Stimulated activated CD4-positive, alpha-beta T cell treated with anti-CD3 and anti-CD28 coated beads, Interleukin-1b, Interleukin-23, amount 100 ng/mL, for 24 hours (primary cell): ENCODE measurements at places on chromosomes 5 and 9.
A peak's percentile ranks its signal among the peaks of the same experiment; 100 is the strongest.

DNA sequence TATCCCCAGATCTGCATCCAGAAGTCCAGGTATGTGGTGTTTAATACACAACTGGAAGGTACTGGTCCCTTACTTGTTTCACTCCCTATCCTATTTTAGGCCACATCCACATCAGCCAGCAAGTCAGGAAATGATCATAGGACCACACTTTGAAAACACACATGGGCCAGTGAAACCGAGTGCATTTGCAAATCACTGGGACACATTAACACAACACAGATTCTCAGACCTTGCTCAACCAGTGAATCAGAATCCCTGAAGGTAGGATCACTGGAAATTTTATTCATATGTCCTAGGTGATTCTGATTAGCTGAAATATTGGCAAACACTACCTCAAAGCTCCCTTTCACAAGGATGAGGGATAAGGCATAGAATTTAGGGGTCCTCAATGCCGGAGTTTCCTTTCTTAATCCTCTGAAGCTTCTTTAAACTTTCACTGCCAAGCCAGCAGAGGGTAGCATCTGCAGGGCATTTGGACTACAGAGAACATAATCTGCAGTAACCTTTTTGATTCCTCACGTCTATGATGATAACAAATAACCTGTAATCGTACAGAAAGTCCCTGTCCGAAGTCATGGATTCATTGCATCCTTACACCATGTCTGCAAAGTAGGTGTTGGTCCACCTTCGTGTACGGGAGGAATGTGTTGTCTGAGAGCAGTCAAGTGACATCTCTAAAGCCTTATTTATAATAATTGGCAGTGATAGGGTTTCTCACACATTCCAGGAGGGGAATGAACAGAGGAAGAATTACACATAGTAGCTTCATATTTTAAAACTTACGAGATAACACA is 11.0 kb upstream of the ABLIM3 start:
- DNase-seq = no peak

DNA sequence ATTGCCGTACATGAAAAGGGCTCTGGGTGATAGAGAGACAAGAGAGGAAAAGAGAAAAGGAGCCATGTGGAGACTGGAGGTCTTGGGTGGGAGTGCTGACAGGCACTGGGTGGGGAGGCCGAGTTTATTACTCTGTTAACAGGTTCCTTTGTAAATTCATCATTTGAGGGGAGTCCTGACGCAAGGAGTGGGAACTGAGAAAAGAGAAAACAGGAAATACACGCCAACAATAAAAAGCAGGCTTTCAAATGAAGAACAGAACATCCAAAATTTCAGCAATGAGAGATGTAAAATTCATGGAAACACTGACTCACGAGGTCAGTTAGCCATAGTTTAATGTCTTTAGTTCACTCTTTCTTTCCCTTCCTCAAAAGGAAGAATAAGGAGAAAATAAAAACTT is 342.8 kb downstream of the TMEM167A start:
- no peak for DNase-seq

DNA sequence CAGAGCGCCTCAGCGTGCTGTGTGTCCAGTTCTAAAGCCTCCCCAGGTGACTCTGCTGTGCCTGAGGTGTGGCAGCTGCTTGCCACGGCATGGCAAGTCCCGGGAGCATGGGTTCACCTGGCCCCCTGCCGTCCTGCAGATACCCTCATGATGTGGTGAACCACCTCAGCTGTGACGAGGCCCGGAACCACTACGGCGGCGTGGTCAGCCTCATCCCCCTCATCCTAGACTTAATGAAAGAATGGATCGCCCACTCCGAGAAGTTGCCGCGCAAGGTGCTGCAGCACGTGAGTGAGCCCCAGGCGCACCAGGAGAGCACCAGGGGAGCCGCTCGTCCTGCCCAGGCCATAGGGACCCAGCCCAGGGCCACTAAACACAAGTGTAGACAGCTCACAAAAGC is 9.5 kb downstream of the SPACA9 start:
- no peak for DNase-seq

DNA sequence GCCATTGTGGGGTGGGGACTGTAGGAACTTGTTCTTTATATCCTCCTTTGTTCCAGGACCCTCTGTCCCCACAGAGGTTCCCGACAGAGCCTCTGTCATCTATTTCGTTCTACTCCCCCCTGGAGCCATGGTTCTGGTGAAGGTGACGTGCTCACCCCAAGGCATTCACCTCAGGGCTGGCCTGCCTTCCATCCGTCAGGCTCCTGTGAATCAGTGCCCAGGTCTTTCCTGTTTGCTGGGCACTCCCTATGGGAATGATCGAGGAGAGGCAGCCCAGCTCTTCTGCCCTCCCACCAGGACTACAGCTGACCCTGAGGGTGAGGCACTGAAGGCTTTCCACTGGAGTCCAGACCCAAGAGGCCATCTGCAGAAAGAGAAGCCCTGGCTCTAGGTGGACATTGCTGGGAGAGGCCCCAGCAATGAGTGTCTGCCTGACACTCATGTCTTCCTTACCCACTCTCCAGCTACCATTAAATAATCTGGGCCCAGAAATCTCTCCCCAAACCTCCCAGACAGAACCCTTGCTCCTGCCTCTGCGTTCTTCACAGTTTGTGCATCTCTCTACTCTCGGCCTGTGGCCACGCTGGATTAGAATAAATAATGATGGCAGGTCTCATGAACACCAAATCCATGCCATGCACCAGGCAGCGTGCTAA is 214.2 kb downstream of the FSTL4 start:
- no peak for DNase-seq

- DNase-seq = no peak
Observed at GRCh38 chr9:81225596-81225995, 463.8 kb downstream of the TLE1 start.

GRCh38 chr9:104386425-104387069 is 117.5 kb upstream of the OR13F1 start:
- no peak for DNase-seq

- DNase-seq = no peak
Observed at GRCh38 chr9:132443951-132444607, 34.1 kb downstream of the CFAP77 start.

DNA sequence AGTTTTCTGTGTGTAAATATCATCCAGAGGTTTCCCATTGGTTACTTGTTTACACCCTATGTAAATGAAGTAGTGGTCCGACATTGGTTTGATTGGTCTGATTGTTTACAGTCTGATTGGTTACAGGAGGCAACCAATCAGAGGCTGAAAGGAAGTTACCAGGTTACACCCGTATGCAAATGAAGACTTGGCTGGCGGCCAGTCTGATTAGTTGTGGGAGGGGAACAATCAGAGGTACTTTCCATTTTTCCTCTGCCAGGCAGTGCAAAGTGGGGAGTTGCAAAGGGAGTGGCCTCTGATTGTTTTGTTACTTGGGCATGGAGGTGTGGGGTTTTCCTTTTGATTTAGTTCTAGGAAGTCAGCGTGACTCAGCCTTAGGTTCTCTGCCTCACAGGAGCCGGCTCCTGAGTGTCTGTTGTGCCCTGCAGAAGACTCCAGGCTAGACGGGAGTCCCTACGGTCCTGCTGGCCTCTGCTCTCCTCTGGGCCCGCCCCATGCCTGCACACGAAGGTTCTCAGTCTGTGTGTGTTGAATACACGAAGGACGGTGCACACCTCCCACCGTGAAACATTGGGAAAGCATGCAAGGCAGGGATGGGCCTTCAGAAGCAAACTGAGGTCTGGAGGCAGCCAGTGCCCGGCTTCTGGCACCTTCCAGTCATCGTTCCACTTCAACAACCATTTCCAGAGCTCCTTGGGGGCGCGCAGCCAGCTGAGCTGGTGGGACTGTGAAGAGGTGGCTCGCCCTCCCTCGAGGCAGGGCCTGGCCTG is 42.9 kb downstream of the OLFM1 start:
- DNase-seq = no peak

DNA sequence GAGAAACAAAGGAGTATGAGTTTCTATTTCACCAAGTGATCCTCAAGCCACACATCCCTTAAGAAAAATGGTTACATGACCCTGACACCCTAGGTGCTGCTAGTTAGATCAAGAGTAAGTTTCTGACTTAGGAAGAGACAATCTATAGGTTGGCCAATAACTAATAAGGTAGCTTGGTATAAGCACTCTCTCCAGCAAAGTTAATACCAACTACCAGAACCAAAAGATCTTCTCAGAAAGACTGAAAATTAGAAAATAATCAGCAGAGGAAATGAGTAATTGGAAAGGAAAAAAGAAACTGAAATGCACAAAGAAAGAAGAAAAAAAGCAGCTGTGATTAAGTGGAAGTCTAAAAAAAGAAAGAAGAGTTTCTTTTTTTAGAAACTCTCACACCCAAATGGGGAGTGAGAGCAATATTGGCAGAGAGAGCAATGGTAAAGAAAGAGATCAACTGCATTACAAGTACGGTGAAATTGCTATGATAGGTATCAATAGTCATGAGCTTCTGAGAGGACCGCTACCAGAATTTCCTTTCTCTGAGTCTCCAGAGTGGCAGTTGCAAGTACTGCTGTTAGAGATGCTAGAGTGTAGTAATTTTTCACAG is 195.5 kb downstream of the TMEM167A start:
- DNase-seq = no peak

- DNase-seq = no peak
Observed at GRCh38 chr5:173742432-173742816, 126.0 kb upstream of the BOD1 start.

DNA sequence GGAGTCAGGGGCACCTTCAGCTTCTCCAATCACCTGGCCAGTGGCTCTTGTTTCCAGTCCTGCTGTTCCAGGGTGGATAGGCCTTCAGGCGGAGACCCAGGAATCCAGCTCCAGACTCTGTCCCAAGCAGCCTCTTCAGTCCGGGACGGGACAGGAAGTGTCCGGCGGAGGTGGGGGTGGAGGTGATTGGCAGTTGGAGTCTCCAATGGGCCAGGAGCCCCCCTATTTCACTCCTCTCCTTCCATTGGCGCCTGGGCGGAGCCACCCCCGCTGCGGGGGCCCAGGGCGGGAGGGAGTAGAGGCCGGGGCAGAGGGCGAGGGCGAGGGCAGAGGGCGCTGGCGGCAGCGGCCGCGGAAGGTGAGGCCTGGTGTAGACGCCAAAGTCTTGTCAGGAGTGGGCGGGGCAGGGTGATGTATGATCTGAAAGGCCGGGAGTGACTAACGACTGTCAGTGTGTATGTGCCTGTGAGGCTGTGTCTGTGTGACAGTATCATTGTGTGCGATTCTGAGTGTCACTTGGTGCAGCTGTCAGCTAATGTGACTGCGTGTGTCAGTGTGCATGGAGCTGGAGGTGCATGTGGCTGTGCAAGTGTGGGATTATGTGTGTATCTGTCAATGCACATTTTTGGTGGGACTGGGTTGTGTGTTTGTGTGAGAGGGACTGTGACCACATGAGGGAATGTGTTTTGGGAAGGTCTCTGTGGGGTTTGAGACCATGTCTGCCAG is at the start of gene IL11RA:
IL11RA (plus strand) TSS at position 310 of the 726 bp plus-strand sequence. CDS start 3,033 bp downstream, outside the sequence.
- peak; percentile 59 for DNase-seq

- no peak for DNase-seq
Observed at GRCh38 chr5:149117970-149118369, 23.3 kb upstream of the ABLIM3 start.

DNA sequence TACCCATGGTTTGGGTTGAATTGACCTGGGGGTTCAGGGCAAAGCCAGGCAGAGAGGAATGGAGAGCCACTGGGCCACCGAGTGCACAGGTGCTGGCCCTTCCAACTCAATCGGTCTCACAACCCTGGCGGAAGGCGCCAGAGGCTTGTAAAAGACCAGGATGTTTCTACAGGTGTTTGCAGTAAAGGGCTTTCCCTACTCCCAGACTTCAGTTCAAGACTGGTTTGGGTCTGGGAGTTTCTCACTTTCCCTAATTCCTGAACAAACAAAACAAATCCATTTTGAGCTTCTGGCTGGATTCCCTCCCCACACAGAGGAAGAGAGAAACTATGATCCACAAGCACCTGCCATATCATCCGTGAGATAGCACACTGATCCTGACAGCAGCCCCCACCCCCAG is 125.2 kb upstream of the KLF4 start:
- DNase-seq = no peak

DNA sequence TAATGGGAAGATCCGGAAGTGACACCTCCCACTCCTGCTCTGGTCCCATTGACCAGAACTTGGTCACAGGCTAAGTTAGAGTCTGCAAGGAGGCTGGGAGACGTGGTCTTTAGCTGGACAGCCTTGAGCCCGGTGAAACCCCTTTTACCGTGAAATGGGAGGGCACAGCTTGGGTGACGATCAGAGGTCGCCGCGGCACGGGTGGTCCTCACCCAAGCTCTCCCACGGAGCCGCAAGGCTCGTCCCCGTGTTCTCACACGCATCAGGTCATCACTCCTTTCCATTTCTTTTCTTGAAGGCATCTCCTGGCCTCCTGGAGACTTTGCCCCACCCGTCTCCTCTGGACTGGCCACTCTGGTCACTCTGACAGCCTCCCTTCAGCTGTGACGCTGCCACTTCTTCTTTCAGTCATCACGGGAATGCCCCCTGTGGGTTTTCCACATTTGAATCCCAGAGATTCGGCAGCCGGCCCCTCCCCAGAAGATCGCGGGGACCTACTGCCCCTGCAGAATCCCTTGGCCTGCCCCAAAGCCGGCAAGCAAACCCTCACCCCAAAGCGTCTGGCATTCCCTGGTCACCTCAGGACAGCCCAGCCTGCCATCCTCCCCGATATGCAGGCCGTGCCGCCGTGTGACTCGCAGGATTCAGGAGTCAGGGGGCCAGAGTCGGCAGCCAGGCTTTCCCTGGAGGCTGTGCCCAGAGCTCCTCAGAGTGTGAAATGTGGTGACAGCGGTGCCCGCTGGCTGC is 18.9 kb upstream of the EGFL7 start:
- no peak for DNase-seq

GRCh38 chr5:39518516-39518915 is 93.7 kb upstream of the DAB2 start:
- DNase-seq = no peak

- no peak for DNase-seq
Observed at GRCh38 chr9:93587651-93588347, 11.4 kb downstream of the PHF2 start.

DNA sequence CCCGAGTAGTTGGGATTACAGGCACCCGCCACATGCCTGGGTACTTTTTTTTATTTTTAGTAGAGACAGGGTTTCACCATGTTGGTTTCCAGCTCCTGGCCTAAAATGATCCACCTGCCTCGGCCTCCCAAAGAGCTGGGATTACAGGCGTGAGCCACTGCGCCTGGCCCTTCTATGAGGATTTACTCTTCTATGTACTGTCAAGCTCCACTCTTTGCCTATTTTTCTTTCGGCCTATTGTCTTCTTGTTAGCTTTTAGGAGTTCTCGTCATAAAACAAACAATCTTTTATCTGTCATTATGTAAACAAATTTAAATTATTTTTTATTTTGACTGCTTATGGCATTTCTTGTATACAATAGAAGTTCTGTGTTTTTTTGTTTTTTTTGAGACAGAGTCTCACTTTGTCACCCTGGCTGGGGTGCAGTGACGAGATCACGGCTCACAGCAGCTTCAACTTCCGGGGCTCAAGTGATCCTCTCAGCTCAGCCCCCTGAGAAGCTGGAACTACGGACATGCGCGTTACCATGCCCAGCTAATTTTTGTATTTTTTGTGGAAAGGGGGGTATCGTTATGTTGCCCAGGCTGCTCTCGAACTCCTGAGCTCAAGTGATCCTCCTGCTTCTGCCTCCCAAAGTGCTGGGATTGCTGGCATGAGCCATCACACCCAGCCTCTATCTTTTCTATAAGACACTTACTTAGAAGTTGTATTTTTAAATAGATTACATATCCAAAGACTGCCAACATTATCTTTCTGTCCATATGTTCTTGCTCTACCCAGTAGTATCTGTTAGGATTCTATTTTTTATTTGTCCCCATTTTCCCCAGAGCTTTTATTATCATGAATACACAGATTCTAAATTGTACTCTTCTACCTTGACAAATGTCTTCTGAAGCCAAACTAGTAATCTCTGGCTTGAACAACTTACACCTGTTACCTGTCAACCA is 29.2 kb downstream of the CSNK1A1 start:
- DNase-seq = no peak

GRCh38 chr9:18317896-18318295 is 156.1 kb upstream of the ADAMTSL1 start:
- DNase-seq = no peak

- DNase-seq = no peak
Observed at GRCh38 chr9:120937127-120937526, 10.5 kb upstream of the TRAF1 start.
